ENCODE measurements at places on chromosomes 13 and 19.

GRCh38 chr13:78100486-78100885, 181.9 kb upstream of the EDNRB start:
- no peak for DNase-seq

- DNase-seq, result no peak
Observed at GRCh38 chr13:48448959-48449614, 36.2 kb upstream of the LPAR6 start.

DNA sequence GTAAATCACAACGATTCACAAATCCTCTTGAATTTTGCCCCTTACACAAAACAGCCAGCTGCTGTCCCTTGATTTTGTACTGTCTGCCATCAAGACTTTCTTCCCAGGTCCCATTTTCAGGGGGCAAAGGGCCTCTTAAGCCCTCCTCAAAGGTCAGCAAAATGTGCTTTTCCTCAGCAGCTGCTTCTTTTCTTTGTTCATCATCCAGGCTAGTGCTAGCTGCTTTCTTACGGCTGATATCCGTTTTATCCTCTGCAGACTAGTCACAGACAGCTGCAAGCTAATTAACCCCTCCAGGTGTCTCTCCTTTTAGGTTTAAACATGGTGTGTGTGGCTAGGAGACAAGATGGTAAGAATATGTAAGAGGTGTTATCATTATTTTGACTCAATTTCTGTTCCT, 90.9 kb downstream of the NALCN start:
- DNase-seq, result no peak

DNA sequence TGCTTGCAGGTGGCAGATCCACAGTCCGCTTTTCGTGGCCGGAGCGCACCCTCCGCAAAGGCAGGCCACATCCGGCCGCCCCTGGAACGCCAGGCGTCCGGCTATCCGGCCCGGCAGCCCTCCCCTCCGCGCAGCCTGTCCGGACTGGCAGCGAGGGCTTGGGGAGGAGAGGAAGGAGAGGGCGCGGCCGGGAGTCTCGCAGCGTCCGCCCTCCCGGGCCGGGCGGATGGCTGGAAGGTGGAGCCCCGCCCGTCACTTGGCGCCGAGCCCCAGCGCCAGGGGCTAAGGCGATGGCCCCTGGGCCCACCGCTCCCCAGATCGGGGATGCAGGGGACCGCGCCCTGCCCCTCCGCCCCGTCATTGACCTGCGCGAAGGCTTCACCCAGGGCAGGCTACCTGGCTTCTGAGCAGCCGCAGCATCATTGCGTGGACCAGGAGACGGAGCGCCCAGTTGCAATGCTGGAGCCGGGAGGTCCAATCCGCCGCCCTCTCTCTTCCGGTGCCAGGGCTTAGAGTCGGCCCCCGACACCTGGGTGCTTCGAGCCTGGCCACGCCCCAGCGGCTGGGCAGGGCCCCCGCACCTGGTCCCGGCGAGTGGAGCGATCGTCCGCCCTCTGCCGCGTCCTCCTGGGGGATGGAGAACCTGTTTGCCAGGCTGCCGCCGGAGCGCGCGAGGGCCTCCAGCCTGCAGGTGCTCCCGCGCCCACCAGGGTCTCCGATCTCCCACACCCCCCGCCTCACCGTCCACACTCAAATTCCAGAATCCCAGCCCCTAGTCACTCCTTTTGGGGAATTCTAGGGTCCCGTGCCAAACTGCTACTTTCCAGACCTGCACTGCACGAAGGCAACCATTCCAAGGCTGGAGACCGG, at the start of gene FUT1:
Gene FUT1, minus strand, starts transcription at position 146 of the 870 bp plus-strand sequence. CDS start 1,360 bp downstream, outside the sequence.
- DNase-seq, result peak; percentile 39

DNA sequence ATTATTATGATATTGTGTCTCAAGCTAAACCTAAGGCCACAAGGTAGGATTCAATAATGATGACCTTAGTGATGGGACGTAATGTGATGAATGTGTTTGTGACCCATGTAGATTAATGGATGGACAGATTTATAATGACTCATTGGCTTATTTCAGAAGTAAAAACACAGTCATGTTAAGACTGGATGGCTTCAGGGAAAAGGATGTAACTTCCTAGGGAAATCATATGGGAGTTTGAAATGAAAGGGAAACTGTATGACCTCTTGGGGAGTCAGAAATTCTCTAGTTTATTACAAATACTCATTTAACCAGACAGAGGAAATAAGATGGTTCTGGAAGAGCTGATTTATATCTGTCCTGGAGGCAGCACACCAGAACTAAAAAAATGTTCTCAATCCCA, 2.9 kb downstream of the EDNRB start:
- DNase-seq, result no peak

DNA sequence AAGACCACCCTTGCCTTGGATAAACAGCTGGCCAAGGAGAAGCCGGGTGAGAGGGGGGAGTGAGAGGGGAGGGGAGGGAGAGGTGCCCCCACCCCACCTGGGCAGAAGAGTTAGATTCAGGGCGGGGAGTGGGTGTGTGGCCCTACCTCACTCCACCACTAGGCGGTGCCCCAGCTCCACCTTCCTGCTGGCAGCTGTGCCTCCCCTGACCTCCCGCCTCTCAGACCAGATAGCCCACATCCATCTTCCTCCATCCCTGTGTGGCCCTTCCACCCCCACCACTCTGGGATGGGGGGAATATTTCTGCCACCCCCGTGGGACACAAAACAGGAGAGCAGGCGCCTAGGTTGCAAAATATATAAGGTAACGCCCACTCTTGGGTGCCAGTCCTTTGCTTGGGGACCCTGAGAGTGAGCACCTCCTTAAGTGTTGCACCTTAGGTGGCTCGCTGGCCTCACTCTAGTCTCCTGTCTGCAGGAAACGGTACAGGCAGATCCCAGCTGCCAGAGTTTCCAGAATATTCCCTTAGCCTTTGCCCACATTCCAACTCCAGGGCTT, 13.8 kb upstream of the EHD2 start:
- peak; percentile 59 for DNase-seq

- DNase-seq, result no peak
Observed at GRCh38 chr13:42395086-42395821, 123.3 kb downstream of the AKAP11 start.
